ENCODE measurements at places on chromosomes 2 and 18.

DNA sequence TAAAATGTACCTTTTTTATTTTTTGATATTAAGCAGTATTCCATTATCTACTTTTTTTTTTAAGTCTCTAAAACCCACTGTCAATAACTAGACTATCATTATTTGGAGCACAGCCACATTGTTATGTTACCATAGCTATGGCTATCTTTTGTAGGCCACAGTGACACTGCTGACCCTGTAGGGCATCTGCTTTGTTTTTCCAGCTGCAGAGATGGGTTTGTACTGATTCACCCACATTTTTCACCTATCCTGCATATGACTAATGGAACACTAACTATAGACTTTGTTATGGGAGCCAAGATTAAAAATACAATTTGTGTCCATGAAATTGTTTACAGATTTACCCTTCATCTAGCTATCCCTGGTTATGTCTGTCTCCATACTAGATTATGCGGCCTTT is 21.6 kb upstream of the OTX1 start:
- H3K4me1 ChIP-seq = no peaks in the 10 kb centered on the region
- no peak overlapping the region for H3K27ac ChIP-seq
- DNase-seq = no peak
- H3K36me3 ChIP-seq = no peaks in the 10 kb centered on the region
- H3K4me3 ChIP-seq = no peak overlapping the region
- H3K27me3 ChIP-seq = no peaks in the 10 kb centered on the region

- no peaks in the 10 kb centered on the region for H3K36me3 ChIP-seq
- H3K4me1 ChIP-seq = peaks cover 10% of the 10 kb centered on the region
- no peak overlapping the region for H3K27ac ChIP-seq
- H3K4me3 ChIP-seq = no peak overlapping the region
- H3K27me3 ChIP-seq = peaks cover 11% of the 10 kb centered on the region
These were observed 105.6 kb downstream of the PRPF40A start for GRCh38 chr2:152611458-152612231.

GRCh38 chr2:164182116-164182627 is 439.1 kb downstream of the GRB14 start:
- H3K4me1 ChIP-seq = no peaks in the 10 kb centered on the region
- H3K4me3 ChIP-seq = no peak overlapping the region
- no peaks in the 10 kb centered on the region for H3K36me3 ChIP-seq
- no peak overlapping the region for H3K27ac ChIP-seq

GRCh38 chr2:50602636-50603327 is 429.1 kb downstream of the NRXN1 start:
- H3K27ac ChIP-seq = no peak overlapping the region
- no peaks in the 10 kb centered on the region for H3K27me3 ChIP-seq
- DNase-seq = no peak
- no peaks in the 10 kb centered on the region for H3K36me3 ChIP-seq
- H3K4me3 ChIP-seq = no peak overlapping the region
- H3K4me1 ChIP-seq = no peaks in the 10 kb centered on the region

GRCh38 chr2:10947446-10948187 is 35.9 kb downstream of the KCNF1 start:
- DNase-seq = no peak
- H3K27ac ChIP-seq = no peak overlapping the region
- peaks cover 40% of the 10 kb centered on the region for H3K27me3 ChIP-seq
- no peaks in the 10 kb centered on the region for H3K36me3 ChIP-seq

GRCh38 chr2:95379371-95379831 is 23.1 kb upstream of the FAHD2A start:
- peaks cover 61% of the 10 kb centered on the region for H3K27me3 ChIP-seq
- no peak for DNase-seq
- H3K4me3 ChIP-seq = no peak overlapping the region
- H3K27ac ChIP-seq = no peak overlapping the region

- no peak overlapping the region for H3K27ac ChIP-seq
- H3K4me1 ChIP-seq = no peaks in the 10 kb centered on the region
These were observed 27.6 kb upstream of the CDC42EP3 start for GRCh38 chr2:37698931-37699481.

DNA sequence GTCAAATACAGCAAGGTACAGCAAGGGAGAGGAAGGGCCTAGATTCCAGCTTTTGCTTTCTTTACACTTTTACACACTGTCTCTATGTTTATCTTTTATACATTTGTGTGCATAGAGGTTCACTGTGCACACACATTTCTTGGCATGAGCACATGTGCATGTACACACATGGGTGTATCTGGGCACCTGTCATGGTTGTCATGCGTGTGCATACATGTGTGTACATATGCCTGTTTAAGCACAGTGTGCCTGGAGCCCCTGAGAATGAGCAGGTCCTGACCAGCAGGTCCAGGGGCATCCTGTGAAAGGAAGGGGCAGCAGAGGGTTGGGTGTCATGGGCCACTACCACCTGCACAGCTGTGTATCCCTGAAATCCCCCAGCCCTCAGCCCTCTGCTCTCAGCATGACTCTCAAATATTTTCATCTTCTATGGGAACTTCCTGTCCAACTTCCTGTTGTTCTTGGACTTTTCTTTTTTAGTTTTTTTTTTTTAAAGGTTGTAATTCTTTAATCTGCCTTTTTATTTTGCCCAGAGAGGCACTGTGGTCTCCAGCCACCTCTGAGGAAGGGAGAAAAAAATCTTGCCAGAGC is 97.0 kb upstream of the EPAS1 start:
- H3K36me3 ChIP-seq = peaks cover 2% of the 10 kb centered on the region
- H3K4me1 ChIP-seq = peaks cover 11% of the 10 kb centered on the region
- H3K4me3 ChIP-seq = no peak overlapping the region

DNA sequence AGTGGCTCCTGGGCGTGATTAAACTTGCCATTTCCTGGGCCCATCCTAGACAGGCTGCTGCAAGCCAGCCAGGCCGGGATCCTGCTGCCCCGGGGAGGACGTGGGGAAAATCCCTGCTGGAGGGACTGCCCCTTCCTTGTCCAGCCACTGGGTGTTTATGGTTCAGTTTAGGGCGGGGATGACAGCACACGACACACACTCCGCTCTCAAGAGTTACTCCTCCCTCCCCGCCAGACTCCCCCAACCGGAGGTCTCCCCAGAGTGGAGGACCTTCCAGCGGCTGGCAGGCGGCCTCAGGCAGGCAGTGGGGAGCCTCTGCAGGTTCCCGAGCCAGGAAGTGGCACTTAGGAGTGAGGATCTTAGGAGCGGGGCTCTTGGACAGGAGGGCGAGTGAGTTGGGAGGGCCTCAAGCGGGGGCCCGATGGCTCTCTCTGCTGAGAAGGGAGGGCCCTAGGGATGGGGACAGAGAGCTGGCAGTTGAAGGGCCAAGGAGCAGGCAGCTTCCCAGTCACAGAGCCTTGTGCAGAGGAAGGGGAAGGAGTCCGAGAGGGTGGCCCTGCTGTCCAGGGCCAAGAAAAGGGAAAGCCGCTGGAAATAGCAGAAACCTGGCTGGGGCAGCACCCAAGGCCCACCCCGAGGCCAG is 5.7 kb upstream of the GPR35 start:
- no peak overlapping the region for H3K27ac ChIP-seq
- H3K4me1 ChIP-seq = peaks cover 10% of the 10 kb centered on the region
- no peaks in the 10 kb centered on the region for H3K36me3 ChIP-seq
- no peaks in the 10 kb centered on the region for H3K27me3 ChIP-seq

- no peak overlapping the region for H3K27ac ChIP-seq
- no peak for DNase-seq
These were observed 13.8 kb upstream of the DES start for GRCh38 chr2:219404291-219404910.

DNA sequence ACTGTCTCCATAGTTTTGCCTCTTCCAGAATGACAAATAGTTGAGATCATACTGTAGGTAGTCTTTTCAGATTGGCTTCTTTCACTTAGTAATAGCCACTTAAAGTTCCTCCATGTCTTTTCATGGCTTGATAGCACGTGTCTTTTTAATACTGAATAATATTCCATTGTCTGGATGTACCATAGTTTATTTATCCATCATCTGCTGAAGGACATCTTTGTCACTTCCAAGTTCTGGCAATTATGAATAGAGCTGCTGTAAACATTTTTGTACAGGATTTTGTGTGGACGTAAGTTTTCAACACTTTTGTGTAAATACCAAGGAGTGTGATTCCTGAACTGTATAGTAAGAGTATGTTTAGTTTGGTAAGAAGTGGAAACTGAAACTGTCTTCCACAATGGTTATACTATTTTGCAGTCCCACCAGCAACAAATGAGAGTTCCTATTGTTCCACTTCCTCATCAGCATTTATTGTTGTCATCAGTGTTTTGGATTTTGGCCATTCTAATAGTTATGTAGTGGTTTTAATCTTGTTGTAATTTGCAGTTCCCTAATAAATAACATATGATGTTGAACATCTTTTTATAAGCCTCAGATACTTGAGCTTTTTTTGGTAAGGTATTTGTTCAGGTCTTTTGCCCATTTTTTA is 18.9 kb downstream of the LTBP1 start:
- no peak for DNase-seq
- no peaks in the 10 kb centered on the region for H3K36me3 ChIP-seq
- H3K27ac ChIP-seq = no peak overlapping the region
- H3K4me1 ChIP-seq = no peaks in the 10 kb centered on the region

- H3K27me3 ChIP-seq = peaks cover 30% of the 10 kb centered on the region
- DNase-seq = no peak
- H3K27ac ChIP-seq = no peak overlapping the region
These were observed 170.9 kb downstream of the ZNF521 start for GRCh38 chr18:25180973-25181548.

All from T-helper 17 cell (primary cell).